ENCODE measurements at places on chromosomes 4 and X.

- DNase-seq: no peak
These were observed 34.7 kb upstream of the PGRMC2 start for GRCh38 chr4:128322311-128322710.

- DNase-seq: no peak
These were observed 156.6 kb upstream of the SCML1 start for GRCh38 chrX:17580539-17581152.

- DNase-seq: no peak
These were observed 9.6 kb downstream of the ZAR1 start for GRCh38 chr4:48499551-48500066.

DNA sequence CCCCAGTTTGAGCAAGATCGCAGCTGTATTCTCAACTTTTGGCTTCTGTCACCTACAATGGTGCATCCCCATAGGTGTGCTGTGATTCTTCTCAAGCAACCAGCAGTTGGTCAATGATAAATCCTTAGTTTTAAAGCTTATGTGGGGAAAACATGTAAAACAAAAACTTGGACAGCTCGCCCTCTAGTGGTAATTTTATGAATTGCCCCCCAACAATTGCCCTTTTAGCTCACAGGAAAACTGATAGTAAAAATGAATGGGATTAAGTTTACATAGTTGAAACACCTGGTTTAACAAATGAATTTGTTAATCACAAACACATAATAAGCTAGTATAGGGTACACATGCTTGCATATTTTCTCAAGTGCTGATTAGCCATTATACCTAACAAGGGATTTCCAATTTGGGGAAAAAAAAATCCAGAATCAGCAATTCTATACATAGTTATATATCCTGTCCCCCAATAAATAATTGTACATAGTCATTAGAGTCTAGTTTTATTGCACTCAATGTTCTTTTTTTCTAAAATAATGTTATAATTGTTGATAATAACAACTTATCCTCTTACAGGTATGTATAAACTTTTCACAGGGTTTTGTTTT lies 30.1 kb downstream of the TEX13A start:
- no peak for DNase-seq

GRCh38 chr4:108240366-108240765 lies 71.6 kb upstream of the LEF1 start:
- DNase-seq: no peak

- DNase-seq: no peak
These were observed 233.6 kb upstream of the RPS6KA3 start for GRCh38 chrX:20500171-20500865.

GRCh38 chr4:38911257-38911656 lies 43.7 kb downstream of the FAM114A1 start:
- no peak for DNase-seq

GRCh38 chr4:24975510-24975909 lies 55.2 kb downstream of the LGI2 start:
- no peak for DNase-seq

- no peak for DNase-seq
These were observed 66.7 kb upstream of the PNPLA4 start for GRCh38 chrX:7993873-7994272.

DNA sequence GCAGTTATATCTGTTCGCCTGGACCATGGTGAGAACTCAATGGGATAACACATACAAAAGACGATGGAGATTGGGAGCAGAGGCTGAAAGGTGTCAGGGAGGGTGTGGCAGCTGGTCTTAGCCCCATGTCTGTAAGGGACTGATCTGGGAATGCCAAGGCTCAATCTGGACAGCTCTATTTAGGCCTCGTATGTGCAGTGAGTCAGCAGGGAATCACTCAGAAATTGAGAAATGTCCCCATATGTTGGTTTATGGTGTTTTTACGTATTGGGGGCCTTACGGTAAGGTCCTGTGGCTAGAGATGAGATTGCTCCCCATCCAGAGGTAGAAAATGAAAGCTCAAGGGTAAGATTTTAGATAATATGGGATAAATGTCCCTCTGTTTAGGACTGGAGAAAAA lies 71.4 kb upstream of the TTC29 start:
- no peak for DNase-seq

- no peak for DNase-seq
These were observed 133.1 kb downstream of the DMD start for GRCh38 chrX:33078273-33078672.

DNA sequence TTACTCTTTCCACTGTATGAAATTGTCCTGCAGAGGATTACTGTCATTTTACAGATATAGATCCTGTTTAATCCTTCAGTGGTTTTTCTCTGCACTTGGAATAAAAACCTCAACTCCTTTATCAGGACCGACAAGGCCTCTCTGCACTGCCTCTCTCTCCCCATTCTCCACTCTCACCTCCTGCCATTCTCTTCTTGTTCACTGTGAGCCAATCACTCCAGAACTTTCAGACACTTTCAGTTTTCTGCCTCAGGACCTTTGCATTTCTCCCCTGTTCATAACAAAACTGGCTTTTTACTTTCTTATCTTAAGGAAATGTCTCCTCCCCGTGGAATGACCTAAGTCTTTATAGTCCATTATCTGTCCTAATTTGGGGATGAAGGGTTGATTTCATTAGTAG lies 137.3 kb downstream of the ELOVL6 start:
- DNase-seq: no peak

DNA sequence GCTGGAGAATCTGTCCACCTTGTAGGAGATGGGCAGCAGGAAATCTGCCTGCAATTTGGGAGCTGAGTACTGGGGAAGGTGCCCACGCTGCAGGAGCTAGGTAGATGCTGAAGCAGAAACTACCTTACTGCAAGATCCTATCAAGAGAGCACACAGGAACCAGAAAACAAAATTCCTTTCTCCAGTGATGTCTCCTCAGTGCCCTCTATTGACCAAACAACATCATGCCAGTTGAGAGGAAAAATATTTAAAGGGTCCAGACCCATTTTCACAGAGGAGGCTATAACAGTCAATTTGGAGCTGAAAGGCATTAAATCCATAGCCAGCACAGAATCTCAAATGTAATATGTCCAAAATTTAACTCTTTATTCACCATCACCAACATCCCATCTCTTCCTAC lies 406.8 kb downstream of the SLITRK2 start:
- DNase-seq: no peak

GRCh38 chr4:7979652-7979968 lies 39.9 kb upstream of the AFAP1 start:
- no peak for DNase-seq

All from stimulated activated naive CD4-positive, alpha-beta T cell treated with Interleukin-2 at 50 U/mL for 16 hours (primary cell).